ENCODE measurements at places on chromosomes 7 and 10.

DNA sequence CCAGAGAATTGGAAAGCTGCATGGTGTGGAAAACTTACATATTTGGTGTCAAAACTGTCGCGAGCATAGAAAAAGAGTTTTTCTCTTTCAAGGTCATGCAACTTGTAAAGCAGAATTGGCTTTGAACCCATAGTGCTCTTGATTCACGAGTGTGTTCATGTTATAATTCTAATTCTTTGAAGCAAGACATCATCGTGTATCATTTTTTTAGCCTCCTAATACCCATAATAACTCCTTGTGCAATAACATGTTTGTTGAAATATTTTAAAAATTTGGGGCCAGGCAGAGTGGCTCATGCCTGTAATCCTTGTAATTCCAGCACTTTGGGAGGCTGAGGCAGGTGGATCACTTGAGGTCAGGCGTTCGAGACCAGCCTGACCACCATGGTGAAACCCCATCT lies 4.2 kb downstream of the CCL24 start:
- DNase-seq = no peak

- DNase-seq = no peak
These were observed 34.4 kb downstream of the PITRM1 start for GRCh38 chr10:3137958-3138726.

GRCh38 chr10:118982366-118982765 lies 47.1 kb upstream of the NANOS1 start:
- no peak for DNase-seq

DNA sequence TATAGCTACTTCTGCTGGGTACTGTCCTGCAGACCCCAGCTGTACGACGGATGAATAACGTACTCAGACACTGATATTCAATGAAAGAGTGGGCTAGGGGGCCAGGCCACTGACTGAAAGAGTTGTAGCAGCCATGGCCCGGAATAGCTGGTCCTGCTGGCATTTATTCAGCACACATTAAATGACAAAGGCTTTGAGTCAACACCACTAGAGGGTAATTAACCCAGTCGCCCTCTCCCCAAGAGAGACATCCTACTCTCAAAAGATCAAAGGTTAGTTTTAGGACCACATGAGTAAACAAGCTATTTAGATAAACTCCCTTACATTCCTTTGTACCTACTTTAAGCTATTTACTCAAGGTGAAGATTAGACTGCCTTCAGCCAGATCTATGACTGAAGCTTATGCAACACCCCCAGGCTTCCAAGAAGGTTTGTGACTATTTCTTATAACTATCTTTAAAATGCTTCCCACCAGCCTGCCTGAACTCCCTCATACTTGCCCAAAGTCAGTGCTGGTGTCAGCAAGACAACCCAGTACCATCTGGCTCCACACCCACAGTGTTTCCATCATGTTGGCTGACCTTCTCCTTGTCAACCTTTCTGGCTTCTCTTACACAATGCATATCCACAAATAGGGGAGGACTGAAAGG lies 629.1 kb downstream of the SORCS1 start:
- no peak for DNase-seq

DNA sequence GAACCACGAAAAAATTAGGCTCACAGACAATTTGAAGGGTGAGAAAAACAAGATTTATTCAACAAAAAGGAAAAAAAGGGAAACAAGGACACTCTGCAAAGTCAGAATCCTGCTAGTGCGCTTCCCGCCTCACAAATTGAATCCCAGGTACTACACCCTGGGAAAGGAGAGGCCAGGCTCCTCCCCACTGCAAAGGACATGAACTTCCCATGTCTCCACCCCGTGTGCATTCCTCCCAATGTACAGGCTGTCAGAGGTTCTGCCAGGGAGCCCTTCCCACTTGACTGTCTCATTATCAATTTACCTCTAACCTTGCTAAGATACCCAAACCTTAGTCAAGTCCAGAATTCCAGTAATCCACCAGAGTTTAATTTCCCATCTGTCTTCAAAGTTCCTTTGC lies 70.4 kb upstream of the CDK1 start:
- DNase-seq = no peak

GRCh38 chr7:16419859-16420258 lies 1.5 kb downstream of the CRPPA start:
- no peak for DNase-seq

GRCh38 chr7:131625817-131626372 lies 69.5 kb upstream of the PODXL start:
- no peak for DNase-seq

GRCh38 chr7:128743112-128743772 lies 4.1 kb downstream of the CALU start:
- DNase-seq = no peak

DNA sequence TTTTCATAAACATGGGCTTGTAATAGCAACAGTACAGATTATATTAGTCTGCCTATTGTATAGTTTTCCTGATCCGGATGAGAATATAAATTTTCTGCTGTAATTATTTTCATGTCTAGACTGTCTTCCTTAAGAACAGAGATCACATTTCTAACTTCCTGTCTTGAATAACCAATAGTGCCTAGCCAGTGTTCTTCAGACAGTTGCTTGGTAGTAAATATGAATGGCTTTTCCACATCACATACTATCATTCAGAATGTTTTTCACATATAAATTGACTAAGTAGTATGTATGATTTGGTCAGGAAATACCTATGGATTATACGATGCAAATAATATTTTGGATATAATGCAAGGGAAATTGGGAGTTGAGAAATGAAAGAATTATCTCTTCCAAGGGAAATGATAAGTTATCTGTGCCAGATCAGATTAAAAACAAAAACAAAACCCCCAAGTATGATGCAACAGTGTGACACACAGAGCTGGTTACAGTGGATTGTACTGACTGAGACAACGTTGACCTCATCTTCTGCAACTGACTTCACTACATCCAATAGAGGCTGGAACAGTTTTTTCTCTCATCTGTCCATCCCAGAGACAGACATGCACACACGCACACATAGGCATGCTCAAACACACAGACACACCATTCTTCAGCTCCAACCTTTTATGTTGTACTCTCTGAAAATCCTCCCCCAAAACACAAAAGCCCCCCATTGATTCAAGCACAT lies 16.4 kb downstream of the ITGA8 start:
- no peak for DNase-seq

DNA sequence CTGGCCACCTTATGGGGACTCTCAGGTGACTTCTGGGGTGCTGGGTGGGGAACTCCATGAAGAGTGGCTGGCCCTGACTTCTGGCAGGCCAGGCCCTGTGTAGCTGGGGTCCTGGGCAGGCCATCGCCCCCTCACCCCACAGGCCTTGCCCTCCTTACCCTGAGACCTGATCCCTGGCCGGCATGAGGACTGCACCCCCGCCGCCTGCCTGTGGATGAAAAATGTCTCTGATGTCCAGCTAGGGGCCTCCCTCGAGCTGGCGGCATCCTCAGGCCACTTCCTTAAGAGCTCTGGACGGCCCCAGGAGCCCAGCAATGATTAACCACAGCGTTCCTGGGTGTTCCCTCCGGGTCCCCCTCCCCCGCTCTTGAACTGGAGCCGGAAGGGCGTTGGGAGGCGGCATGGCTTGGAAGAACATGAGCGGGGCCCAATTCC lies 31.8 kb upstream of the SHH start:
- no peak for DNase-seq

- no peak for DNase-seq
These were observed 146.3 kb downstream of the SEMA3E start for GRCh38 chr7:83502636-83503035.
